ENCODE measurements at places on chromosomes 4 and X.
A peak's percentile ranks its signal among the peaks of the same experiment; 100 is the strongest.

- DNase-seq, result no peak
These were observed 11.1 kb downstream of the ITIH6 start for GRCh38 chrX:54786967-54787366.

DNA sequence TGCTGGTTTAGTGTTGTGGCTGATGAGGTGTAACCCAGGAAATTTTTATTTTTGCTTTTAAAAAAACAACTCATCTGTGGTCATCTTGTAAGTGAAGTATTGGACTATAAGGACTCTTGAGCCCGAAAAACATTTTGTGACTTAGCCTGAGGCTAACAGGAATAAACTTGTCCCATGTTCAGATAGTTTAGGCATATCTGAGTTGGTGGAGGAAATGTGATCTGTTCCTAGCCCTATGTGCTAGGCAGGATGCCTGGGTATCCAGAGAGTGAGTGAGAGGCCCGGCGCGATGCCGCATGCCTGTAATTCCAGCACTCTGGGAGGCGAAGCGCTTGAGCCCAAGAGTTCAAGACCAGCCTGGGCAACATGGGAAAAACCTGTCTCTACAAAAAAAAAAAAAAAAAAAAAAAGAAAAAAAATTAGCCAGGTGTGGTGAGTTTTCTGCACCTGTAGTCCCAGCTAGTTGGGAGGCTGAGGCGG lies 3.7 kb downstream of the SMS start:
- no peak for DNase-seq

GRCh38 chr4:6941796-6942195 lies 32.2 kb downstream of the TBC1D14 start:
- no peak for DNase-seq

DNA sequence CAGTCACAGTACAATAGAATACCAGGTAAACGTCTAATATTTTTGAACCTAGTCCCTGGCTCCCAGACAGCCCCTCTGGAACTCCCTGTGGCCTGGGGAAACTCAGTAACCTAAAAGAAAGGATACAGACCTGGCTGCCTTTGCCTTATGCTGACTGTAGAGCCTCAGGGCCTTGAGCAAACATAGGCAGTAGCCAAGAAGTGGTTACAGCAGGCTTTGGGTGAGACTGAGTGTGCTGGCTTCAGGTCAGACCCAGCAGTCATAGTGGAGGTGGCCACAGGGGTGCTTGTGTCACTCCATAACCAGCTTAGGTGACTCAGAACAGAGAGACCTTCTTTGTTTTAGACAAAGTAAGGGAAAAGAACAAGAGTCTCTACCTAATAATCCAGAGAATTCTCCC lies 141.8 kb upstream of the PRDX4 start:
- DNase-seq, result no peak

DNA sequence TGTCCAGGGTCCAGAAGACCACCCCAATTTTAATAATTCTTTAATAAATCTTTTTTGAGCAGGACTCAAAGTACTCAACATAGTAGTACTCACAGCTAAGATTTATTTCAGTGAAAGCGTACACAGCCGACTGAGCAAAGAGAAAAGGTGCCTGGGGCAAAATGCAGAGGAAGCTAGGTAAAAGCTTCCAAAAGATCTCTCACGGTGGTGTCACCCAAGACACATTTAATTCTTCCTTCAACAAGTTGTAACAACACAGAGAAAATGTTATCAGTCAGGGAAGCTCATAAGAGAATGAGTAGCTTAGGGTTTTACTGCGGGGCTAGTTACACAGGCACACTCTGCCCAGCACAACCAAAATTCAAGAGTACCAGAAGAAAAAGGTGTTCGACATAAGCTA lies 201.1 kb downstream of the OPHN1 start:
- DNase-seq, result no peak

- DNase-seq, result peak; percentile 87
These were observed at the start of gene RAPGEF2 for GRCh38 chr4:159102622-159103383. Gene RAPGEF2 (plus strand): TSS chr4:159103079. CDS start chr4:159104163, 1,084 bp downstream.

DNA sequence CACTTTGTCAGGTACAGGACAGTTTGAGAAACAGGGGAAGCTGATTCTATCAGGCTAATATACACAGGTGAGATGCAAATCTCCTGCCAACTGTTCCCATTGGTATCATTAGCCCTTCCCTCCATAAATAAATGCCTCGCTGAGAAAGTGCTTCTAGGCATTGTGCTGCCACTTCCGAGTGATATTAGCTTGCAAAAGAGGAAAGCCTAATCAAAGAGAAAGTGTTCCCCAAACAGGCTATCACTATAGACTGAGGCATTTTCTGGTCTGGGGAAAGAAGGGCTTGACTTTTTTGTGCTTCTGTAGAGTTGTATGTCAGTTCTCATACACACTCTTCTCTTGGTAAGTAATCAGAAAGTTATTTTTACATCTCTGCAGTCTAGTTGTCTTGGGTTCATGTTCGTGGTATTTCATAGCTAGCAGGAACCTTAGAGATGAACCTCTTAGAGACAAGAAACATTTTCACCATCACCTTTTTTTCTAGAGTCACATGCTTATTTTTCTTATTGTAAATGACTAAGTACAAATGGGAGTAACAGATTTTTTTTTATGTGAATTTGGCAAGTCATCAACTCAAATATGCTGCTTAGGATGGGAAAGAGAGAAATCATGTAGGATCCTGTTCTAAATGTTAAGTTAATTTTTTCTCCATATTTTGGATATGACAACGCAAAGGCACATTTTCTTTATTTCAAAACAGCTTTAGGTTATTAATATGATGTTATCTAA lies 1009.8 kb downstream of the ADGRL3 start:
- DNase-seq, result no peak

DNA sequence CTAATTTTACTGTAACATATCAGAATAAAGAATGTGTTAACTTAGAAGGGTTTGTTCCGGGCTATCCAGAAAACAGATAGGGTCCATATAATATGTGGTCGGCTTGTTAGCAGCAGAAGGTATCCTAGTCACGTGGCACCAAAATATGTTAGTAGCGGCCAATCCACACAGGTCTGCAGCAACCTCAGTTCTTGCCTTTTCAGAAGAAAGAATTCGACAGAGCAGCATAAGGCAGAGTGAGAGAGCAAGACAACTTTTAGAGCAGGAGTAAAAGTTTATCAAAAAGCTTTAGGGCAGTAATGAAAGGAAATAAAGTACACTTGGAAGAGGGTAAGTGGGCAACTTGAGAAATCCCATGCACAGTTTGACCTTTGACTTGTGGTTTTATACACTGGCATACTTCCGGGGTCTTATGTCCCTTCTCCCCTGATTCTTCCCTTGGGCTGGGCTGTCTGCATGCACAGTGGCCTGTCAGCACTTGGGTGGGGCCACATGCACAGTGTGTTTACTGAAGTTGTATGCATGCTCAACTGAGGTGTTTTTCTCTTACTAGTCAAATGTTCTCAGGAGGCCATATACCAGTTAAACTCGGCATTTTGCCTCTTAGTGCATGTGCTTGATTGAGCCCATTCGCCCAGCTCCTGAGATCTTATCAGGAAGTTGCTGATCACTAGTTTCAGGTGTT lies 37.0 kb upstream of the ABCG2 start:
- no peak for DNase-seq

DNA sequence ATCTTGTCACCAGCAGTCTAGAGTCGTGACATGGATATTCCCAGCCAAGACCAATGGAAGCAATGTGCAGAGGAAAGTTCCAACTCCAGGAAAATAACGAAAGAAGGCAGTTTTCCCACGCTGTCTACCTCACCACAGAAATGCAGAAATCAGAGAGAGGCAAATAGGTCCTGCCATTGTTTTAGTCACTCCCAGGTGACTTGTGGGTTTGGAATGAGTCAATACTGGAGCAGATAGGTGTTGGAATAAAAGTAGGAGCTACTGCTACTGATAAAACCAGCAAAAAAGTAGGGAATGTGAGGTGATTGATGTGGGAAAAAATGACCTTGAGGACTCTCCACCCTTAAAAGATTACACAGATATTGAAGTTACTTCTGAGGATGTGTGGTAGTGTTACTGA lies 72.8 kb upstream of the RAI2 start:
- no peak for DNase-seq

DNA sequence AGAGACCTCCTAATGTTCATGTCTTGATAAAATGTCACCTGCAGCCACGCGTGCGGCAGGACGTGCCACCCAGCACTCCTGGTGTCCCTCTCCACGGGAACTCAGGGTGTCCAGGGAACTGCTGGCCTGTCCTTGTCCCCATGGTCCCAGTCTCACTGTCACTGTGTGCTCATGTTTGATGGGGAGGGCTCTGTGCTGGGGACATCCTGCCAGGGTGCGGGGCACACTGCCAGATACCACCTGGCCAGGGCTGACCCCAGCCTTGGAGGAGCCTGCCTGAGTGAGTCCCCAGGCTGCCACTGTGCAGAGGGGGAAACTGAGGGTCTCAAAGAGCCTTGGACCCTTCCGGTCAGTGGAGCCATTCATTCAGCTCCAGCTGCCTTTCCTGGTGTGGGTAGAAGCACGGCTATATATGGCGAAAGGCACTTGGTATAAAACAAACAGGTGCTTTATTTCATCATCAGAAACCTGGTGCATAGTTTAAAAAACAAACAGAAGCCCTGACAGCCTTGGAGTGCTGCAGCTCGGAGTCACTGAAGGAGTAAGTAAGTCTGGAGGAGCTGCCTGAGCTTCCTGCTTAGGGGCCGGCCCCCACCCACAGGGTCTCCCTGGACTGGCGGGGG lies 33.0 kb downstream of the NOP14 start:
- DNase-seq, result no peak

All from GM04504 (cell line).